Stimulated activated CD8-positive, alpha-beta memory T cell treated with anti-CD3 and anti-CD28 coated beads, Interleukin-7, amount 100 ng/mL, for 1 hour (primary cell): ENCODE measurements at places on chromosomes 7 and 10.

GRCh38 chr10:4512671-4513240 is 313.3 kb upstream of the AKR1E2 start:
- no peak for DNase-seq

- no peak for DNase-seq
Observed at GRCh38 chr10:69048103-69048502, 39.8 kb upstream of the SRGN start.

DNA sequence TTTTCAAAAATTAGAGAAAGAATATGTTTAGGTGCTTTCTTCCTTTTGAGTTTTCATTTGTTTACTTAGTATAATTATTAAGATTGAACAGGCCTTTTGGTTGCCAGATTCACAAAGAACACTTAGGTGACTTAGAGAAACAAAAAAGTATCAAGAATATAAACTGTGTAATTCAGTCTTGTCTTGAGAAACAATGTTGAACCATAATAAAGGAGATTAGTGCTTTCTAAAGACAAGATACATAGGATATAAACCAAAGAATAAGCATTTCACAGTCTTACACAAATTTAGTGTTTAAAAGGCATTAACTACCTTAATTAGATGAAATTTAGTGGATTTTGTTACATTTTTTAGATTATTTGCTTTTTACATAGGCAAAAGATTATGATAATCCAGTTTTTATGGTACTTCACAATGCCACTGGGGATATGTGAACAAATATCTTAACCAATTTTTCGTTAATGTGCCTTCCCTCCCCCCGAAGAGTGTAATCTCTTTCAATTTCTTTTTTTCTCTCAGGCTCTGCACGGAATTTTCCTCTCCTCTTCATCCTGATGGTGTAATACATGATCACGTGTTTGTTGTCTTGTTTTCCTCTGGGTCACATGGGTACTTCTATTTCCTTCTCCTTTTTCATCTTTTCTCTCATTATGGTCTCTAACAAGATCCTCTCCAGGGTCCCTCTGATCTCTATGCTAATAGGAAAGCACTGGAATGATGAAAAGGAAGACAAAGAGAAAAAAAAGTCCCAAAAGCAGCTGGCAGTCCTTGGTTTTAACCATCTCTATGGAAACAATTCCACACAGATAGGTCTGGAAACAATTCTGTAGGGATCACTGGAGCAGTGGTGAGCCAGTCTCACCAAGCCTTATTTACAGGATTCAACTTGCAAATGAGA is 3.7 kb upstream of the HNRNPH3 start:
- DNase-seq, result no peak

DNA sequence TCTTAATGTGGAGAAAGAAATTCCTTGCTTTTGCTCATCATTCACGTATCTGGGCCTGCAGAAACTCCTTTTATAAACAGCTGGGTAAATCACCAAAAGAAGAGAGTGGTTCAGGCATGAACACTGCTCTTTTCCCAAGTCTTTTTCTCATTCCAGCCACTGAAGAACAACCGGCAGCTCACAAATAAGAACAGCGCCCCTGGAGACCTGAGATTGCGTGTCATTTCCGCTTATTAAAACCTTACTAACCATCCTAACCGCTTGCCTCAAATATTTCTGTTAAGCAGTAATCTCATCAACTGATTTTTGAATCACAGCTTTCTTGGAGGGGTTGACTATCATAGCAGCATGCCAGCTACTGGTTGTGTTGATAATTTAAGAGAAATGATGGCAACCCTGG is 213.0 kb upstream of the PLXNA4 start:
- no peak for DNase-seq

GRCh38 chr10:79018521-79019011 is 50.2 kb upstream of the ZMIZ1 start:
- DNase-seq, result no peak

GRCh38 chr10:113663908-113664307 is at the start of gene NRAP:
NRAP (minus strand) TSS chr10:113664041; CDS start chr10:113663882, 159 bp downstream.
- no peak for DNase-seq

DNA sequence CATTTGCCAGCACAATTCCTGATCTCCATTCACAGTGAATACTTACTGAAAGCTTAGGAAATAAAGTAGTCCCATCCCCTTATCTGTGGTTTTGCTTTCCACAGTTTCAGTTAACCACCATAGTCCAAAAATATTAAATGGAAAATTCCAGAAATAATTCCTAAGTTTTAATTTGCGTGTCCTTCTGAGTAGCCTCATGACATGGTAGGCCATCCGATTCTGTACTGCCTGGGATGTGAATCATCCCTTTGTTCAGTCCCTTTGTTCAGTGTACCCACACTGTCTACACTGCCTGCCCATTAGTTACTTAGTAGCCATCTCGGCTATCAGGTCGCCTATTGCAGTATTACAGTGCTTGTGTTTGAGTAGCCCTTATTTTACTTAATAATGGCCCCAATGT is 14.2 kb downstream of the RAB11FIP2 start:
- DNase-seq, result no peak

DNA sequence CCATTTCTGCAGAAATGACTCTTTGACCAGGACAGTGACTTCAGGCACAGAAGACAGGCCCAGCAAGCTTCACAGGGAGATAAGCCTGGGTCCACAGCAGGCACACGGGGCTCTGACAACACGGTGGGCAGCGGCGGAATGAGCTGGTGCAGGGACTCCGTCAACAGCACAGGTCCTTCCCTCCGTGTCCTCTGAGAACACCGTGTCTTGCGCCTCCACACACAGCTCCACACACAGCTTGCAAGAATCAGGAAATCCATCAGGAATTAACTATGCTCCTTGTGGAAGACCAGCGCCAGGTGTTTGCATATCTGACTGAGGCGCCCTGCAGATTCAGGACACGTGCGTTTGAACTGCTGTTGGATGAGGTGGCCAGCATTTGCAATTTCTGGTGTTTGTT is 39.6 kb downstream of the TCERG1L start:
- DNase-seq, result no peak

DNA sequence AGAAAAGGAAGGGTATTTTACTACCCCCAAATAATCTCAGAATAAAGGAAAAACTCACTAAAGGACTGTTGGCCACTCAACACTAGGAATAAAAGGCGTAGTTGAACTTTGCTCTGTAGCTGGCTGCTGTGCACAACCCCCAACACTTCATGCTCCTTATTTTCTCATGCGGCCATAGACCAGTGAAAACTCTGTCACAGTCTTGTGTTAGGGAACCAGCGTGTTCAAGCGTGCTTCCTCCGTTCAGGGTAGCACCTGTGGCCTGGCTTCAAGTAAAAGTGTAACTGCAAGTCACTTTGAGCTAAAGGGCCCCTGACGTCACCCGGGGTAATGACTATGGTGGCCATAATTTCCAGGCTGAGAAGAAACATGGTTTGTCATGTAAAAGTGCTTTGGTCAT is 27.0 kb downstream of the BLNK start:
- no peak for DNase-seq

- DNase-seq, result no peak
Observed at GRCh38 chr7:29130096-29130495, 16.2 kb downstream of the CPVL start.

- no peak for DNase-seq
Observed at GRCh38 chr10:117370205-117370604, 5.0 kb downstream of the PDZD8 start.

DNA sequence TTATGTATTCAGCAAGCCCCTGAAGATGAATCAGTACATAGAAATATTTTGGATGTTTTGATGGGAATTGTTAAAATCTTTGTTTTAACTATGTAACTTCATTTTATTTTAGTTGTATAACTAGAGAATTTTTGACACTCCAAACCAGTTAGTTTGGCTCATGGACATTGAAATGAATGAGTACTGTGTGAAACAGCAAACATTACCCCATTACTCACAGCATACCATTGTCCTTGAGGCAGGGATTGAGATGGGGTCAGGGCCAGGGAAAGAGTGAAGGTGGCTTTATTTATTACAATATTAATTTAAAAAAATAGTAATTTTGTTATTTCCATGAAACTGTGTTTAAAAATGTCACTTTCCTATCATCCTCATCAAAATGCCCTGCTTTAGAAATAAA is 4.8 kb upstream of the BMPER start:
- no peak for DNase-seq

GRCh38 chr10:128820663-128821062 is 646.4 kb upstream of the MGMT start:
- no peak for DNase-seq

DNA sequence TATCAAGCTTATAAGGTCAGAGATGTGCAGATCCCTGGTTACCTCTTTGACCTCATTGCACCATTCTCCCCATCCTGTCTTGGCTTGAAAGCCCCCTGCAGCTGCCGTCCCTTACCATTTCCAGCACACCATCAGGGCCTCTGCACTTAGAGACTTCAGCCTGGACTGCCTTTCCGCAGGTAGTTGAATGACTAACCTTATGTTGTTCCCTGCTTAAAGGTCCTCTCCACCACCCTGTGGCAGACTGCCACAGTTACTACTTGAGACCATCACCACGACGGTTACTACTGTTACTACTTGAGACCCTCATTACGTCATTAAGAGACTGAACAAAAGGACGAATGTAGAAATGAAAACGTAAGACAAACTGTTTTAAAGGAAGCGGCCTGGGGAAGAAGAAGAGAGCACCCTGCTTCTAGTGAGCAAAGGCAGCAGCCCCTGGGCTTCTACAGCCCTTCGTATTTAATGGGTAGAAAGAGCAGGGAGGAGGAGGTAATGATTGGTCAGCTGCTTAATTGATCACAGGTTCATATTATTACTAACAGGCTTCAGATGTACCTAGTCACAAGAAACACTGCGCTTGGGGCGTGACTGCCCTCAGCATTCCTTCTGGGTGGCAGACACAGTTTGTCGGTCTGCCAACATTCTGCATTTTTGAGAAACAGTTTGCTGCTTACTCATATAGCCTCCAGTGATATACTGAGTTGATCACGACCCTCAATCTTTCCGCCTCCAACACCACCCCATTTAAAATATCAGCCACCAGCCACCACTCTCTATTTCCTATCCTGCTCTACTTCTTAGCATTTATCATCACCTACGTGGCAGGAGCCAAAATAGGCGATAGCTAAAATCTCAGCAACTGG is 74.1 kb upstream of the PARD3 start:
- DNase-seq, result no peak

DNA sequence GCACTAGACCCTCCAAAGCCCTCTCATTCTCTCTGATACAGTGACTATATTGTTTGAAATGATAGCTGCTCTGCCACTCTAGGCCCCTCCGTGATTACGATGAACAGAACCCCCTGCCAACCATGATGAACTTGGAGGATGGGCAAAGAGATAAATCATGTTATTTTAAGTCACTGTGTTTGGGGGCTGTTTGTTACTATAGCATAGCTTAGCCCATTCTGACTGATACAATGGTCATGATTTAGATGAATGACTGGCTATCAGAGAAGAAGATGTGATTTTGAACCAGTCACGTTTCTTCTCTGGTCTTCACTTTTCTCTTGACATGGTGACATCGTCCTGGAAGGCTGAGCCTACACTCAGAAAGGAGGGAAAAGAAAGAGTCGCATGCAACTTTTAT is 95.4 kb upstream of the HABP2 start:
- DNase-seq, result no peak

- DNase-seq, result no peak
Observed at GRCh38 chr10:96747734-96748550, 27.6 kb upstream of the PIK3AP1 start.

DNA sequence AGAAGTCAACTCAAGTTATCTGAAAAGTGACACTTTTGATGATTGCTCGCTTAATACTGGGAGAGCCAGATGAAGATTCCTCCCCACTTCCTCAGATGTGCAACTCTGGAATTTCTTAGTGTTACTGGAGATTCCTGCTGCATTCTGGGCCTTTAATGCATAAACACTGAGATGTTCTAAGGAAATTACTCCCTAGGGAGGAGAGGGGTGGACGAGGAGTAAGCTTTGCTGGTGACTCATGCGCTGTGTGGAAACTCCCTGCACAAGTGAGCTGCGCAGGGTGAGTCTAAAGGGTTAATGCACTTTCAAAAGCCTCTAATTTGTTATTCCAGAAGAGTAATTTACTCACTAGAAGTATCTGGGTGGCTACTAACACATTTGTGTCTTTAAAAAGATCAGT is 46.3 kb downstream of the EGFR start:
- no peak for DNase-seq

- DNase-seq, result no peak
Observed at GRCh38 chr7:142168746-142169145, 57.2 kb downstream of the MGAM2 start.

DNA sequence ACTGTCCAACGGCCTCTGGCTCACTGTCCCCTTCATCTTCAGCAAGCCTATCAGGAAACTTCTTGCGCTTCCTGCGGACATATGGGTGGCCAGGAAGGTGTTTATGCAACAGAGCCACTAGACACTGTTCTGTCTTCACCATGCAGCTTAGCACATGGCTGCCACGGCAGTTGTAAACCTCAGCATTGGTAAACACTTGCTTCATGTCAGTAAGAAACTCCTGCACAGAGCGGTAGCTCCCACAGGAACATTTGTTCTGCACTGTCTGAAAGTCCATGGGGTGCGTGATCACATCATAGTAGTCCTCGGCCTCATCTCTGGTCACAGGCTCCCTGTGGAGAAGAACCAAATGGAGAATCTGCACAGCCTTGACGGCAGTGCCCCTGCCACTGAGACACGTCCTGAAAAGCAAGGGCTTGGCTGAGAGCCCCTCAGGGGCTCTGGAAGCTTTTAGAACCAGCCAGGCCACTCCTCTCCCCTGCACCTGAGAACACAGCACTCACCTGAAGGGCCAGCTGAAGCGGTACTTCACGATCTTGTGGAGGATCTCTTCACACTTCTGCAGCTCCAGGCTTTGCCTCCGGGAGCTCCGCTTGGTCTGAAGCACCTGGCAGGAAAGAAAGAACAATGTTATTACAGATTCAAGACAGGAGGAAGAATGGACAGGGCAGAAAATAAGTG is 8.8 kb downstream of the FZD9 start:
- DNase-seq, result no peak

DNA sequence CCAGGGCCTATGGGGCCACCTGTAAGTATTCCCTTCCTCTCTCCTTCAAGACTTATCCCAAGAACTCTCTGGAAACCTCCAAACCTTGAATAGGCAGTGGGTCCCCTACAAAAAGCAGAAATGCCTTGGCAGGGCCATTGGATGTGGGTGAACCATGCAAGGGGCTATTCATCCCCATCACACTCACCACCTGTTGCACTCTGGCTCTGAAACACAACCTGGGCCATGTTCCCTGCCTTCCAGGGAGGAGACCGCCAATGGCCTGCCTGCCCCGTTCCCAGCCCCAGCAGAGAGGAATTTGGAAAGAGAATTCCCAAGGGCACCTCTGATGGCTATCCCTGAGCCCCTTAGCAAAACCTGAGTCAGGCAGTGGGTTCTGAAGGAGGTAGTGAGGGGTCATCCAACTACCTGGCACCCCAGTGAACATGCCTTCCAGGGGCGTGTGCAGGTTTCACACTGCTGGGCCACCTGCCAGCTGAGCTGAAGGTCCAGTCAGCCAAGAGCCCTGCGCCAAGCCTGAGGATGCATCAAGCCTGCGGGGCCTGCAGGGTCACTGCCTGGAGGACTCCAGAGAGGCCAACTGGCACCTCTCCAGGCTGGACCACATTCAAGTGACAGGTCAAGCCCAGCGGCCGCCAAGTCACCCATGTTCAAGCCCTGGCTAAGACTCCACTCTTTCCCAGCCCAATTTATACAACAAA is 101.3 kb downstream of the COL13A1 start:
- no peak for DNase-seq
